ENCODE measurements at places on chromosomes 1 and 21.

DNA sequence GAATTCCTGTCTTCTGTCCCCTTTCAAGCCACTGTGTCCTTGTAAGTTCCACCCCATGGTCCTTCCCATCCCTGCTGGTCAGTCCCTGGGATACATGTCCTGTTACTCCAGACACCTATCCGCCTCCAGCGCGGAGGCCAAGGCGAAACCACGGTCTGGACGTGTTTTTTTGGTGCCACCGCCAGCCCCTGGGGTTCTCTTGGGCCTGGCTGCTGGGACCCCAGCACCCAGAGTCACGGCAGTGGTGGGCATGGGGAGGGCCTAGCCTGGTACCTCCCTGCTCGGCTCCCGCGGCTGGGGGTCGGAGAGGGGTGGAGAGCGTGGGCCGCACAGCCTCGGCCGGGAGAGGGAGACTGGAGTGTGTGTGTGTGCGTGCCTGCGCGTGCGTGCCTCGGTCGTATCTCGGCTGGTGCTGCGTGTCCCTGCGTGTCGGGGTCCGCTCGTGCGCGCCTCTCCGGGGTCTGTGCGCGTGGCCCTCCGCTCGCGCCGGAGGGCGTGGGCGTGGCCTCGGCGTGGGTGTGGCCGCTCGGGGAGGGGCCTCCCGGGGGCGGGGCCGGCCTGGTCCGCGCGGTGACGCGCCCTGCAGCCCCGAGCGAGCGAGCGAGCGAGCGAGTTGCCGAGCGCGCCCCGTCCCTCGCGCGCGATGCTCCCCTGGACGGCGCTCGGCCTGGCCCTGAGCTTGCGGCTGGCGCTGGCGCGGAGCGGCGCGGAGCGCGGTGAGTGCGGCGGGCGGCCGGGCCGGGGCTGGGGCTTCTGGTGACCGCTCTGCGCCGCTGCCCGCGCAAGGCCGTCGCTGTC is at the start of gene VWA1:
Gene VWA1 (plus strand): TSS at position 585 of the 798 bp plus-strand sequence. CDS start 59 bp downstream, at position 644.
- DNase-seq: peak; percentile 97

DNA sequence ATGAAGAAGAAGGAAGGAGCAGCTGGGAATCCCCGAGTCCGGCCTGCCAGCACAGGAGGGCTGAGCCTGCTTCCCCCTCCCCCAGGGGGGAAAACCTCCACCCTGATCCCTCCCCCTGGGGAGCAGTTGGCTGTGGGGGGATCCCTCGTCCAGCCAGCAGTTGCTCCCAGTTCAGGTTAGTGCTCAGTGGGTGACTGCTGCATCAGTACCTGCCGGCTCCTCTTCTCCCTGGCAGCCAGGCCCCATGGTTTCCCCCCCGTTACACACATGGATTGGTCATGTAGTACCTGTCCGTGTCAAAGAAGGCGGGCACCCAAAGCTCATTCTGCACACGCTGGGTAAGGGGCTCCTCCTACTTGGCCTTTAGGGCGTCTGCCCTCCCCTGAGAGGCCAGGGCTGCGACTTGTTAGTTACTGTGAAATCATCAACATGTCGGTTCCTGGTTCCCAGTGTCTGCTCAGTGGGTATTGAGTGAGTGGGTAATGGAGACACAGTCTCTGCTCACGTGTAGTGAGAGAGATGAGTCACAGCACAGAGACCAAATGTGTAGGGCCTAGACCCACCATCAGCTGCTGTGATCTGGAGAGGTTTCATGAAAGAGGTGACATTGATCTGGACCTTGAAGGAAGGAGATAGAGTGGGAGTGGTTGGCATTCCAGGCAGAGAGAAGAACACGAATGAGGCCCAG is 11.5 kb downstream of the NECAP2 start:
- no peak for DNase-seq

DNA sequence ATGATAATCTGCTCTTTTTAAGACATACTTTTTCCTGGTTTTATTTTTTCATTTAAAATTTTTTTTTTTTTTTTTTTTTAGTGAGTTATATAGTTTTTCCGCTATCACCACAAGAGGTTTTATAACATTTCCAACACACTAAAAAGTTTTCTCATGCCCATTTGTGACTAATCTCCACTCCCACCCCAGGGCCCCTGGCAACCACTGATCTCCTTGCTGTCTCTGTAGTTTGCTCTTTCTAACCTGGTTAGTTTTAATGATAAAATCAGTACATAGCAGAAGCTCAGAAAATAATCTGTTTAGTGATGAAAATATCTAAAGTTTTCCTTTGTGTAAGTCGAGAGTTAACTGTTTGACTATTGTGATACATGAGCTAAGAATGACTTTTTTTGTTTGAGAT is 41.8 kb downstream of the IARS2 start:
- DNase-seq: no peak

DNA sequence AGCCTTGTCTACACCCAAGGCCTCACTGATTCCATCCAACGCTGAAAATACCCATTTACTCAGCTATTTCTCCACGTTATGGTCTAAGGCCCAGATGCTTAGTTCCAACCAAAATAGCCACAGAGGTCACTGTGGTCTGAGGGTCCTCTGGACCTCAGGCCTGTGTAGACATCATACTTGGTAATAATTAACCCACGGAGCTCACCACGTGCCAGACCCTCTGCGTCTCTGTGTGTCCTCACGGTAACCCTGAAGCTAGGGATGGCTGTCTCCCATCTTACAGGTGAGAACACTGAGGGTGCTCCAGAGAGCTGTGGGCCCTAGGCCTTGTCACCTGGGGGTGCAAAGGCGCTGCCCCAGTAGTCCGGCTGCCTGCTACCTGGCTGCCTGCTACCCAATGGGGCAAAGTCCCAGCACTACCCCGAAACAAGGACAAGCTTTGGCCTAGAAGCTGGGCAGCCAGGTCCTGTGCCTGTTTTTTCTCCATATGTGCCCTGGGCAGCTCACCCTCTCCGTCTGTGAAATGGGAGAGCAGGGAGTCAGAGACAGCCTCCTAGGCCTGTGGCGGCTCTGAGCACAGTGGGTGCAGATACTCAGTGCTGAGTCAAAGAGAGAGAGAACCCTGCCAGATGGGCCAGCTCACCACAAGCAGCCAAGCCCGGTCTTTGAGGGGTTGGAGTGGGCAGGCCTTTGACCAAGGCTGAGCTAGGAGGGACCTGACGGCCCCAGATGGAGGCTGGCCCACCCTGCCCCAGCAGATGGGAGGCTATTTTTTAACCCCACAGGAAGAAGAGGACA is 17.0 kb upstream of the RUNX3 start:
- DNase-seq: peak; percentile 70

GRCh38 chr1:24990779-24991641 is 60.9 kb upstream of the RUNX3 start:
- DNase-seq: no peak

GRCh38 chr1:197725976-197726375 is 49.3 kb downstream of the DENND1B start:
- no peak for DNase-seq

DNA sequence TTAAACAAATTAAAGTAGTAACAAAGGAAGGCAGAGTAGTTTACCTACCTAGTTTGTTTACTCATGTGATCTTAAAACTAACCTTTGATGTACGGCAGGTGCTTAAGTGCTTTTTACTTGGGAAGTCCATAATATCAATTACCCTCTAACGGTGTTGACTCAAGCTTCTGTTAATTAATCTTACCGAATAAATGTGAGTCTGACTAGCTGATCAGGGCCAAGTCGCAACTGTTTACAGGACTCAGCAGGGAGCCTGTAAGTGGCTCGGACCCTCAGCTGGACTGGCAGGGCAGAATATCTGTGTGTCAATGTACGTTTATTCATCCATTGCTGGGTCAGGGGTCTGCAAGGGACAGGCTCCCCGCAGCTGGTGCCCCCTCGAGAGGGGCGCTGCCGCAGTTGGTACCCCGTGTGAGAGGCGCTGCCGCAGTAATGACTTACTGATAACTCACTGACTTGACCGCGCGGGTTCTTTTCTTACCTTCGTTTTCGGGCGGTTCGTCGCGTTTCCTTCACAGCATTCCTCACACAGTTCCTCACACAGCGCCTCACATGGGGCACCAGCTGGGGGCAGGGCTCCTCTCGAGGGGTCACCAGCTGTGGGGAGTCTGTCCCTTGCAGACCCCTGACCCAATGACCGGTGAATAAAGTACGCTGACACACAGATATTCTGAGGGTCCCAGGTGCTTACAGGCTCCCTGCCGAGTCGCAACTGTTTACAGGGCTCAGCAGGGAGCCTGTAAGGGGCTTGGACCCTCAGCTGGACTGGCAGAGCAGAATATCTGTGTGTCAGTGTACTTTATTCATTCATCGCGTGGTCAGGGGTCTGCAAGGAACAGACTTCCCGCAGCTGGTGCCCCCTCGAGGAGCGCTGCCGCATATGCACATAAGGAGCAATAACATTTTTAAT is 3.0 kb downstream of the FMO1 start:
- DNase-seq: peak; percentile 41

DNA sequence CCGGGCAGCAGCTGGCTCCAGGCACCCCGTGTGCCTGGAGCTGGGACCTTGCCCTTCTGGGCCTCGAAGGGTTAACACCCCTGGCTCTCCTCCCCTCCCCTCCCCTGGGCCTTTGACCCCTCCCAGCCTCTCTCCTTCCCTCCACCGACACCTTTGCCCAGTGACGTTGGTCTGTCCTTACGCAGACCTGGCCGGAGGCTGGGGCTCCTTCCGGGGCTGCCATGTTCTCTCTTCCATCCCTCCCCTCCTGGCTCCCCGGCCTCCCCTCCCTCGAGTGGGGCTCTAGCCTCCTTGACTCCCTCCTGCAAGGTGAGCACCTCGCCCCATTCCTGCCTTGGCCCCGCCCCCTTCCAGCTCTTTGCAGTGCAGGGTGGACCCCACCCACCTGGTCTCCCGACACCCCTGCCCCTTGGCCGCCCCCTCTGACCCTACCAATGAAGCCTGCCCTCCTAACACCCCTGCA is at the start of gene TMEM82:
Gene TMEM82 (plus strand): TSS at position 161 of the 463 bp plus-strand sequence. CDS start 61 bp downstream, at position 222.
- no peak for DNase-seq

GRCh38 chr1:240888039-240888786 is 276.3 kb upstream of the GREM2 start:
- peak; percentile 36 for DNase-seq

GRCh38 chr1:78387871-78388270 is 102.9 kb upstream of the PTGFR start:
- DNase-seq: no peak

- DNase-seq: no peak
Observed at GRCh38 chr1:91546301-91546581, 45.6 kb downstream of the CDC7 start.

DNA sequence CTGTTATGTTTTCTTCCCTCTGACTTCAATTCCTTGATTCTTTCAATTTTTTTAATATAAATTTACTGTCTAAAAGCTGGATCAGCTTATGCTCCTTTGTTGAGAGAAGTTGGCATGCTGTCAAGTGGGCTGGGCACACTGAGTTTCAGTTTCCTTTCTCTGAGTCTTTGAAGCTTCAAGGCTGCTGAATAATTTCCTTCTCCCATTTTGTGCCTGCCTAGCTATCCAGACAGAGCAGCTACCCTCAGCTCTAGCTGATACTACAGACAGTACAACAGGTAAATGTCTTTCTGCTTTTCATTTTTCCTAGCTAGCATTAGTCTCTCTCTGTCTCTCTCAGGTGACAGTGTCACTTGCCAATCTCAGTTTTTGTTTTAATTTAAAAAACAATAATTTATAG is at the start of gene IFI44:
Gene IFI44 (plus strand): TSS at position 204 of the 400 bp plus-strand sequence. CDS start 365 bp downstream, outside the sequence.
- DNase-seq: peak; percentile 82

DNA sequence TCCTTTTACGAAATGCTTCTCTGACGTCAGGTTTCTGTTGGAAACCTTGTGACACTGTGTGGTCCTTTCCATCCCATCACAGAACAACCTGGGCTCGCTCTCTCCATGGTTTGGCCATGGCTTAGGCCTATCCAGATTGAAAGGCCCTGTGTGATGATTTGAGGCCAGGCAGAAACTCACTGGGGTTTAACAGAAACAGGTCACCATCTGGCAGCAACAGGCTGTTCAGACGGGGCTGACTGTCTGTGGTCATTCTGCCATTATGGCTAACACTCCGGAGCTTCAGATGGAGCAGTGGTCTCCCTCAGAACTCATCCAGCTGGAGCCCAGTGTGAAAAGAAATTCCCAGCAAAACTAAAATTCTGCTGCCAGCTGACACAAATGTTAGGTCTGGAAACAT is 9.3 kb downstream of the PLEKHM2 start:
- no peak for DNase-seq

- no peak for DNase-seq
Observed at GRCh38 chr1:162992945-162993344, 76.2 kb upstream of the RGS4 start.

- DNase-seq: no peak
Observed at GRCh38 chr1:10195570-10195969, 14.8 kb upstream of the KIF1B start.

GRCh38 chr1:206080026-206080820 is 27.2 kb downstream of the RHEX start:
- no peak for DNase-seq

GRCh38 chr1:12438349-12438924 is 179.6 kb downstream of the DHRS3 start:
- no peak for DNase-seq

GRCh38 chr1:42955311-42956063 is 3.2 kb downstream of the SLC2A1 start:
- DNase-seq: no peak

- no peak for DNase-seq
Observed at GRCh38 chr1:169115891-169116585, 9.5 kb downstream of the ATP1B1 start.

DNA sequence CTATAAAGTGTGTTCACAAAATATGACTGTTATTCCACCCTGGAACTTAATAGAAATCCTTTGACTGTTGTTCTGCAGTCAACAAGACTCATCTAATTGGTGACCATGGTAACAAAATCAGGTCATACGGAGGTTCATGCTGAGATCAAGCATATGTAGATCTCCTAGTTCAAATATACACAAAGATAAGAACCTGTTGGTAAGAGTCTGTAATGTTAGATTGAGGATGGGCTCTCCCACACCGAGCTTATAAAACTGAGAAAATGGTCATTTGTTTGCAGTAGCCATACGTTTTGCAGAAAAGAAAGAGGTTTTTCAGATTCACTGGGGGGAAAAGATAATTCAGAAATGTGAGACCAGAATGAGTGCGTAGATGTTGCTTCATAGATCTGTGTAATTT is 468.1 kb downstream of the RPS6KC1 start:
- DNase-seq: no peak

GRCh38 chr1:87714278-87714677 is 385.6 kb downstream of the LMO4 start:
- DNase-seq: no peak

- DNase-seq: no peak
Observed at GRCh38 chr1:43632135-43632670, 17.7 kb upstream of the KDM4A start.

DNA sequence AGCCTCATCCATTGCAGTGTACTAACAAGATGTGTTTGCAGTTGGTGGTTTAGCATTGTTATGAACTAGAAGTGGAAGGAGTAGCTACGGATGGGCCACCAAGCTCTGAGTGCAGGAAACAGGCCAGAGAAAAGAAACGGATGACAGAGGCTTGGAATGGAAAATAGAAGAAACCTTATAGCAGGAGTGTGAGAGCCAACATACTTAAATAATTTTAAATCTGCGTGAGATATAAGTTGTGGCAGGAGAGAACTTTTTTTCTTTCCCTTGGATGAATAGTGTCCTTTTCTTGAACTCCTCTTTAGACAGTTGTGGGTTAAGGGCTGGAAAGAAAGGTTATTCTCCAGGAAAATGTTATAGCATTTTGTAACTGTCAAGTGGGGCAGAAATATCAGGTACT is 54.2 kb downstream of the RGL1 start:
- no peak for DNase-seq
